HFFc6 (cell line): ENCODE measurements at places on chromosomes 3 and 15. TPM values are rescaled to one million over a fixed set of nuclear protein-coding genes. Genes with fewer than 3 reads are reported as not detected.
A peak's percentile ranks its signal among the peaks of the same experiment; 100 is the strongest.

DNA sequence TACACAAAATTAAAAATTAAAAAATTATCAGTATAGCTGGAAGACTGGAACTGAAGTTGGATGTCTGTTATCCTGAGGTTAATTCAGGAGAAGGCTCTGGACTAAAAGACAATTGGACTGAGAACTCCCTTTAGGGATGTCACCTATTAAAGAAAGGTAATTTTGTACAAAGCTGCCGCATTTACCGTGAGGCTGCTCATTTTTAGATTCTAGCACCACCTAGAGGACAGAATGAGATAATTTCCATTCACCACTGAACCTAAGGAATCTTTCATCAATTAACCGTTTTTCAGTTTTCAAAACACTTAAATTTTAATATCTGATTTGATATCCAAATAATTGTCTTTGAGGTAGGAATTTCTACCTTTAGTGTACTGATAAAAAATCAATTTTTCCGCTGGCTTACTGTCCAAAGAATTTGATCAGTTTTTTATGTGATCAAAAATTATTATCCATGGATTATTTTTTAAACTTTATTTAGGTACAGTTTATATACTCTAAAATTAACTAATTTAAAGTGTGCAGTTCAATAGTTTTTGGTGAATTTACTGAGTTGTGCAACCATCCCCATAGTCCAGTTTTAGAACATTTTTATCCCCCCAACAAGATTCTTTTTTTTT lies 106.7 kb upstream of the TNIK start:
- DNase-seq = peak; percentile 40

DNA sequence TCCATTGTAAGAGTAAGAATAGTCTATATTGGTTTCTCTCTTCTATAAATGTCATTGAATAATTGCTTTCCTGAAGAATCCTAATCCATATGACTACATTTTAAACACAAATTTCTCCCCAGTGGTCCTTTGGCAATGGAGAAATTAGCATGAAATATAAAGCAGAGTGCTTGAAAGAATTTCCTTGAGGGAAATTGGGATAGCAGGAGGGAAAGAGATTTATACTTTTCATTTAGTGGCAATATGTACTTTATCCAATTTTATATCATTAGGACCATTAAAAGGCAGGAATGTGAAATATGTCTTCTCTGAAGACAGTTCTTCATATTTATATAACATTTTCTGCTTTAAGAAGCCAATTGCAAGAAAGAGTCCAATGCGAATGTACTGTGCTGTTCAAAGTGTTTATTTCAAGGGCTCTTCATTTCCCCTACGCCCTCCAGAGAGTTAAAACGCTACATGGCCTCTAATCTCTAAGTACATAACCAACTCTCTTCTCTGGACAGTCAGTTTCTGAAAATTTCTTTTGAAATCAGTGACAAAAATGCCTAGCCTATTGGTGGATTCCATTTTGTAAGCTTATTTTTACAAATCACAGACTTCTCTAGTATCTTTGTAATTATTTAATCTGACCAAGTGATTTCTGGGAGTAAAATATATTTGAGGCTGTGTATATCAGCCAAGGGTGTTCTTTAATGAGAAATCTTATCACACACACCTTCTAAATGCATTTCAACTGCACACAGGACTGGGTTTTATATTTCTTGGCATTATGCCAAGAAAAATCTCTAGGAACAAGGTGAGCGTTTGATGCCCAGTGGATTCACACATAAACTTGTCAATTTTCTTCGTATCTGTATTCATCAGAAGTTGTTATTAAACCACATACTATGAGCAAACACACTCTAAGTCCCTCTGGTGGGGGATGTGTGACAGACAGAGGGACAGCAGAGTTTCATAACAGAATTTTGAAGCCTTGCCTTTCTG lies 51.2 kb downstream of the KCNAB1 start:
- no peak for DNase-seq

GRCh38 chr3:130404401-130404800 lies 58.9 kb downstream of the COL6A5 start:
- no peak for DNase-seq

DNA sequence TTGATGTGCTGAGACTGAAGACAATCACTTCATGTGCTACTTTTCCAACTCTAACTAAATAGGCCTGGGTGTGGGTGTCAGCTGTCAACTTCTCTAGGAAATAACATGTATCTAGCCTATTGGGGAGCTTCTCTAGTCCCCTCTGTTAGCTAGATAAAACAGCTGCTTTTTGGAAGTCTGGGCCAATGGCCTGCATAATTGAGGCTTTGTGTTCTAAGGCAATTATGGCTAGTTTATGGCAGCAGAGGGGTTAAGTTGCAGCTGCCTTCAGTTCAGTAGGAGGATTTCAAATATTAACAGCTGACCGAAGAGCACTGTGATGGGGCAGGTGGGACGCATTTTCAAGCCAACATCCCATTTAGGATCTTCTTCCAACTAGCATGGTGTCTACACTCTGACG lies 6.4 kb downstream of the COL8A1 start:
- DNase-seq = no peak

GRCh38 chr3:82002491-82002890 lies 241.0 kb upstream of the GBE1 start:
- no peak for DNase-seq

- no peak for DNase-seq
Observed at GRCh38 chr3:126770096-126770495, 66.1 kb downstream of the CHCHD6 start.

DNA sequence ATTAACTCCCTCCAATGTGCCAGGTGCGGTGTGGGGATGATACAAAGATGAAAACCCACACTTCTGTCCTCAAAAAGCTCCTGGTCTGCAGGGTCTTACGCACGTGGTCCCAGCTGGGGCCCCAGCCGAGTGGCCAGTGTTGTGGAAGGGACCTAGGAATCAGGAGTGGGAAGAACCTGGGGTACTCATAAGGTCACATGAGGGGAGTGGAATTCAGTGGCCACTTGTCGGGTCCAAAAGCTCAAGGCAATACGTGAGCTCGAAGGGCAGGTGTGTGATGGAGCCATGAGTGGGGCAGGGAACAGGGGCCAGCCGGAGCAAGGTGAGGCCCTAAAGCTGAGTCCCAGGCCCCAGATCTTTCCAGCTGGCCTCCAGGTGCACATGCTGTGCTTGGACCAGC lies 260.0 kb upstream of the LYSMD4 start:
- DNase-seq = no peak

The CDCP1 gene
- 0.37 to 1.7 TPM (median 1.4 TPM) in 3 replicates for total RNA-seq

The SHC4 gene
- total RNA-seq = 3.0 and 3.1 TPM in 2 replicates

The IL17RE gene
- total RNA-seq = 0.51 to 0.73 TPM (median 0.54 TPM) in 3 replicates

The SLC24A5 gene
- total RNA-seq = not detected in 3 replicates
